Smooth muscle cell of the pulmonary artery (primary cell): ENCODE measurements at places on chromosomes 12 and 14. TPM values are rescaled to one million over a fixed set of nuclear protein-coding genes. Genes with fewer than 3 reads are reported as not detected.

The OAS2 gene
- 2.5 and 4.2 TPM in 2 replicates for total RNA-seq

The PPP1R1A gene
- total RNA-seq: not detected in 2 replicates

The TCTN1 gene
- 40.6 and 42.1 TPM in 2 replicates for total RNA-seq

The KCNH5 gene
- total RNA-seq: 0.03 and 0.07 TPM in 2 replicates

The GLS2 gene
- total RNA-seq: 0.13 and 0.20 TPM in 2 replicates
